Stimulated activated CD4-positive, alpha-beta T cell treated with anti-CD3 and anti-CD28 coated beads, TNF-alpha, amount 100 ng/mL, for 48 hours (primary cell): ENCODE measurements at places on chromosomes 11 and 22.

- no peak for DNase-seq
Observed at GRCh38 chr11:85414175-85414574, 213.0 kb downstream of the DLG2 start.

DNA sequence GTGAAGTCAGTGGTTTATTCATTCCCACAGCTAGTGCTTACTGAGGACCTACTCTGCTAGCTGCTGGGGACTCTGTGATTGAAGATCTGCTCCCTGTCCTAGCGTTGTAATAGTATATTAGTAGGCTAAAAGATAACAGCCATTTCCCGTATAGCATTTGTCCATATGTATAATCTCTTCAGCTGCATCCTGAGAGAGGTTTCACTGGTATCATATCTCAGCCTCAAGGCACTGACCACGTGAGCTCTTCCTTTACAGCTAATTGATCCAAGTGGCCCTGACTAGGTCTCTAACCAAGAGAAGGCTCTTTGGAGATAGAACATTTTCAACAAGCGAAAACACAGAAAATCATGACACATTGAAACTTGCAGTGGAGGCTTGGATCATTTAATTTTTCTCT lies 110.2 kb downstream of the APIP start:
- DNase-seq: no peak

- DNase-seq: no peak
Observed at GRCh38 chr11:44633641-44634040, 68.2 kb downstream of the CD82 start.

DNA sequence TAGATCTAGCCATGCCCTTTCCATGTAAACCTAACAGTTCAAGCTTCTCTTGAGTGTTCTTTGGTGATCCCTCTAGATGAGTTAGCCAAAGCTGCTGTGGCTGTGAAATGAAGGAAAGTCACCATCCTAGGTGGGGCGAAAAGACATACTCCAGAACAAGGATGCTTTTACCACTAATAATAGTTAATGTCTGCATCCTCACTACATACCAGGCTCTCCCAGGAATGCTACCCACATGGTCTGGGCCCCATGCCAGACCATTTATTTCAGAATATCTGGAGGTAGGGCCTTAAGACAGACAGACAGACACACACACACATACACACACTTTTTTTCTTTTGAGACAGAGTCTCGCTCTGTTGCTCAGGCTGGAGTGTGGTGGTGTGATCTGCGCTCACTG lies 14.7 kb downstream of the ABTB2 start:
- no peak for DNase-seq

DNA sequence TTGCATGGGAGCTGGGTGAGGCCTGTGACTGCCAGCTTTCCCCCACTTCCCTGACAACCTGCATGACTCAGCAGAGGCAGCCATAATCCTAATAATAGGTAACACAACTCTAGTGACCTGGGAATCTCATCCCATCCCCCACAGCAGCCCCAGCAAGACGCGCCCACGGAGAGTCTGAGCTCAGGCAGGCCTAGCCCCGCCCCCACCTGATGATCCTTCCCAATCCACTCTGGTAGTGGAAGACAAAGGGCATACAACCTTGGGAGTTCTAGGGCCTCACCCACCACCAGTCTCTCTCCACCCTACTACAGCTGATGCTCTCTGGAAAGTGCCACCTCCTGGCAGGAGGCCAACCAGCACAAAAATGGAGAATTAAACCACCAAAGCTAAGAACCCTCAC lies 60.3 kb downstream of the CWF19L2 start:
- no peak for DNase-seq

- DNase-seq: no peak
Observed at GRCh38 chr11:71339396-71339881, 87.1 kb upstream of the SHANK2 start.

- DNase-seq: no peak
Observed at GRCh38 chr22:23305321-23305910, 125.1 kb downstream of the BCR start.

- no peak for DNase-seq
Observed at GRCh38 chr11:72825661-72826060, 11.4 kb downstream of the ATG16L2 start.

DNA sequence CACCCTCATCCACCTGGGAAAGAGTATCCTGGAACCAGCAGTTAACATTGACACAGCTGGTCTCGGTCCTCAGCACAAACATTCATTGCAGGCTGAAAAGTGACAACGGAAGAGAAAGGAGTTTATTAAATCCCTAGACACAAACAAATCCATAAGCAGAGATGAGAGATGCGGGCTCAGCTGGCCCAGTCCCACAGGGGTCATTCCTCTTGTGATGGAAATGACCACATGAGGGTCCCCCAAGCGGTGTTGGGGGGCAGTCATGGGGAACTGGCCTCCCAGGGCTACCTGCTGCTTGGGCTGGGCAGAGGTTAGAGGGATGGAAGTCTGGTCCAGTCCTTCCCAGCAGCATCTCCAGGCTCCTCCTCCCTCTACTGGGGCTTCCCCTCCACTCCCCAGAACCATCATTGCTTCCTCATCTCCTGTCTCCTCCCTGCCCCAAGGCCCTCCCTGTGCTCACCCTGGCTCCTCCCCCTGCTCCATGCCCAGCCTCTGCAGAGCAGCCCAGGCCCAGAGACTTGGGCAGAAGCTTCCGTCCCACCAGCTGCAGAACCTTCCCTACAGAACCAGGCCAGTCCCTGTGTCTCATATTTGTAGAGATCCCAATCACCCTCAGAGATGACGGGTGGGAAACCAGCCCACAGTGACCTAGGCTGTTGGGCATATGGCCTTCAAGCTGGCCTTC lies 5.4 kb upstream of the IGLL5 start:
- DNase-seq: no peak

DNA sequence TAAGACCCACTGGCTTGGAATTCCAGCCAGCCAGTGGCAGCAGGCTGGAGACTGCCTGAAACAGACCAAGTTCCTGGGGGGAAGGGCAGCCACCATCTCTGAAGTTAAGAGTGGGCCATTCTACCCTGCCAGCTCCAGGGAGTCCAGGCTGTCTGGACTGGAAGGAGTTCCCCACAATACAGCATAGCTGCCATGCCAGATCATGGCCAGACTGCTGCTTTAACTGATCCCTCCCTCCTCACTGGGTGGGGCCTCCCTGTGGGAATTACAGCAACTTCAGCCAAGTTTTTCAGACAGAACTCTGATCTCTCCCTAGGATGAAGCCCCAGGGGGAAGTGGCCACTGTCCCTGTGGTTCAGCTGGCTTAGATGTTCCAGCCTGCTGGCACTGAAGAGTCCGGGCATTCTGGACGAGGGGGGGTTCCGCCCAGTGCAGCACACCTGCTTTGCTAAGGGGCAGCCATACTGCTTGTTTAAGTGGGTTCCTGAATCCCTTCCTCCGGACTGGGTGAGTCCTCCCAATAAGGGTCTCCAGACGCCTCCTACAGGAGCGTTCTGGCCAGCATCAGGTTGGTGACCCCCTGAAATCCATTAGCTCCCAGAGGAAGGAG lies 455.4 kb downstream of the DLG2 start:
- no peak for DNase-seq

DNA sequence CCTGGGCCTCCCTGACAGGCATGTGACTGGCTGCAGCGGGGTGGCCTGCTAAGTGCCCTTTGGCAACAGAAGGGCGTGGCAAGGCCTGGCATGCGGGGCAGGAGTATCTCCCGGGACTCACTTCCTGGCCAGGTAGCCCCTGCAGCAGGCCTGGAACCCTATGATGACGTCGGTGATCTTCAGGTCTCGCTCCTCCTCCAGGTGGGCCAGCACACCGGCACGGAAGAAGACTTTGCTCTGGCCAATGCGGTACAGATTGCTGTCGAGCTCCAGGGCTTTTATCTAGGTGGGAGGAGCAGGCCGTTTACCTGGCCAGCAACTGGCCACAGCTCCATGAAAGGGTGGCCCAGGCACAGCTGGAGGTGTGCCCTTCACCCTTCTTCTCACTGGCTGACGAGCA lies 50.9 kb downstream of the APOL1 start:
- DNase-seq: no peak

GRCh38 chr11:115423728-115424459 lies 80.3 kb downstream of the CADM1 start:
- no peak for DNase-seq

GRCh38 chr11:19510468-19510867 lies 202.2 kb upstream of the NAV2 start:
- DNase-seq: no peak

DNA sequence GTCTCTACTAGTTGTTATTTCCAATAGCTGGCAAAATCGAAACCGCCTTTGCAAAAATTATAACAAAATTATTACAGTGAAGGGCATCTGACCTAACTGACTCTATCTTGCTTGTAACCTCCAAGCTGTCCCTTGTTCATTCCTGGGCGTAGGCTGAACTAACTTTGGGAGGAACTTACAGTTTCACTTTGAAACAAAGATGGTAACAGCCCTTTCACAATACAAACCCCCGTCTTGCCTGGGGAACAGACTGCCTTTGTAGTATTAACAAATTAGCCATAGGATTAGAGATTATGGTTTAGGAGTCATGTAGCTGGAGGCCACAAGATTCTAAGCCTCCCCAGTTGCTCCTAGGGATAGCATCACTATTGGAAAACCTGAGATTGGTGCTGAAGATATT lies 131.6 kb upstream of the HSD17B12 start:
- DNase-seq: no peak

GRCh38 chr11:68872216-68873003 lies 30.7 kb upstream of the CPT1A start:
- DNase-seq: no peak

- no peak for DNase-seq
Observed at GRCh38 chr22:41968601-41969000, 642 bp upstream of the SEPTIN3 start.

DNA sequence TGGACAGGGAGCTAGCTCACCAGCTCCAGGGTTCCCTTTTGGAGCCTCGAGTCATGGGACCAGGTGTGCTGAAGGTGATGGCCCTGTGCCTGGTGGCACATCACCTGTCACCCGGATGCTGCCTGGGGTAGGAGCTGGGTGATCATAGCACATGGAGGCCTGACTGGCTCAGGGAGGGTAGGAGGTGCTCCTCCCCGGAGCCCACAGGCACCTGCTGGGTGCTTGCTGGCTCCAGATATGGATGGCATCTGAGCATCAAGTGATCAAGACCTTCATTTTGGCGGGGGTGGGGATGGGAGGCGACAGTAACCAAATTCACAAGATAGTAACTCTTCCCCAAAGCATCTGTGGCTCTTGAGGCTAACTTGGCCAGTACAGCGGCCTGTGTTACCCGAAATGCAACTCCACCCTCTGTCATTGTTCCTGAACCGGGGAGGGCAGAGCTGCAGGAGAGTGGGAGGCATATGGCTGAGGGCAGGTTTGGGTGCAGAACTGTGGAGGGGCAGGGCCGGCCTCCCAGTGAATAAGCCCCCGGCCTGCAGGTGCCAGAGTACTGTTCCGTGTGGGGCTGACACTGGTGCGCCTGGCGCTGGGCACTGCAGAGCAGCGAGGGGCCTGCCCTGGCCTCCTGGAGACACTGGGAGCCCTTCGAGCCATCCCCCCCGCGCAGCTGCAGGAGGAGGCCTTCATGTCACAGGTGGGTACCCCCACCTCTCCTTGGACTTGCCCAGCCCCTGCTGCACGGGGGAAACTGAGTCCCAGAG lies 4.7 kb downstream of the TBC1D10C start:
- no peak for DNase-seq
